ENCODE measurements at places on chromosomes 3 and 15.

DNA sequence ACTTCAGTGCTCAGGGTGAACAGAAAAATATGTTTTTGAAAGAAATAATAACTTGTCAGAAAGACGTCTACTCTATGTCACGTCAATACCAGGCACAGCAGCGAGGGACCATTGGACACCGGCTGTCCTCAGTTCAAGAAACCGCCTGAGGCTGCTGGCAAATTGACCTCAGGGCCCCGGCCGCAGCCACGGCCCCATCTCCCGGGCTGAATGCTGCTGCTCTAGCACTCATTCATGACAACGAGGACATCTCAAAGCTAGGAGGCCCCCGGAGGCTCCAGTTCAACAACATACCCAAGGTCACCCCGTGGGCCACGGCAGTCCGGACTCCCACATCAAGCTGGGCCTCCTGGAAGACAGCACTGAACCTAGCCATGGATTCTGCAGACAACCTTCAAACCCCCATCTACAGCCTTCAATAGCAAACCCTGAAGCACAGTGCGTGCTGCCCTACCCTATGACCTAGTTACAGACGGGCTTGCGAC lies 204.0 kb upstream of the NSMCE3 start:
- DNase-seq = no peak

DNA sequence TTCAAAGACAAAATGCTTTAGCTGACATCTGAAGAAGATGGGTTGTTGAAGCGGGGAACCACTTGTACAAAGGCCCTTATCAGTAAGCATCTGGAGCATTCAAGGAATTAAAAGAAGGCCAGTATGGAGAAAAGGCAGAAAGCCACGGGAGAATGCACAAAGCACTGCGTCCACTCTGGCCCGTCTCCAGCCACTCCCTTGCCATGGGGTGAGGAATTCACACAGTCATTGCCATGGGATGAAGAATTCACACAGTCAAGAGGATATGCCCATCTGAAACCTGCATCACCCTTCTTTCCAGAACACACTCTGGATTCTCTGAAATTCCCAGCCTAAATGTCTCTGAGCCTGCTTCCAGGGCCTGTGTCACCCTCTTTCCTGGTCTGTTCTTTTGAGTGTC lies 26.7 kb upstream of the STAG1 start:
- DNase-seq = no peak

GRCh38 chr3:33645060-33645647 lies 72.9 kb downstream of the CLASP2 start:
- DNase-seq = no peak

DNA sequence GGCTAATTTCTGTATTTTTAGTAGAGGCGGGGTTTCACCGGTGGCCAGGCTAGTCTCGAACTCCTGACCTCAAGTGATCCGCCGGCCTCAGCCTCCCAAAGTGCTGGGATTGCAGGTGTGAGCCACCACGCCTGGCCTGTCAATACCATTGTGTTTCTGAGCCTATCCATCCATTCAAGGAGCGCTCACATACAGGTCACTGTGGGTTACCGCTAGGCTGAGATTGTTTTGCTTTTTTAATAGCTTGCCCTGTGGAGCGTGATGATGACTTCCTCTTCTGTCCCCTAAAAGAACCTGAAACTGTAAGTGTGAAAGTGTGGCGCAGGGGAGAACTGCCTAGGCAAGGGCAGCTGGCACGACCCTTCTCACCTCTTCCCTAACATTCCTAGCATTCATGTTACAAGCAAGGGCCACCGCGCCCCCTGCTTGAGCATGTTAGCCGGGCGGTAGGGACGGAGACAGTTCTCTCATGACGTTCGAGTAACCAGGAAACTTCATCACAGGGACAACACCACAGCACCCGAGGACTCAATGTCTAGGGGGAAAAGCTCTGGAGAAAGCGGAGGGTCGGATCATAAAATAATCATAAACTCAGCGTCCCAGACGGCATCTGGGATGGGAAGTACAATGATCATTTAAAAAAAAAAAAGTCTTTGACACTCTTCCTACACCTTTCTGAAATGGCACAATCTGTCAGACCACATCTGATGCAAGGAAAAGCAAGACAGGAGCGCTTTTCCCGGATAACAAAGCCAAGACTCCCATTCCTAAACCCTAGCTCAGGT lies 790 bp downstream of the LAMP3 start:
- no peak for DNase-seq

- DNase-seq = no peak
Observed at GRCh38 chr3:187996609-187997008, 157.3 kb upstream of the LPP start.

Data from activated T-cell treated with anti-CD3 and anti-CD28 coated beads for 48 hours (primary cell).